Right ventricle myocardium inferior (tissue), 1 donor: ENCODE measurements at places on chromosomes 3 and 15. TPM values are rescaled to one million over a fixed set of nuclear protein-coding genes. Genes with fewer than 3 reads are reported as not detected.

- DNase-seq, result no peak
These were observed 610.0 kb downstream of the FOXP1 start for GRCh38 chr3:70973558-70973957.

- no peak for DNase-seq
These were observed 152.3 kb upstream of the LRRN1 start for GRCh38 chr3:3646934-3647333.

- DNase-seq, result no peak
These were observed 29.1 kb downstream of the GRM2 start for GRCh38 chr3:51735950-51736349.

- DNase-seq, result no peak
These were observed 54.5 kb downstream of the CCDC33 start for GRCh38 chr15:74290645-74291044.

- DNase-seq, result no peak
These were observed 38.1 kb upstream of the NECTIN3 start for GRCh38 chr3:111033470-111034050.

- DNase-seq, result no peak
These were observed 992 bp downstream of the RHOV start for GRCh38 chr15:40872791-40873693.

- DNase-seq, result peak; percentile 15
These were observed 60.8 kb downstream of the ADCY5 start for GRCh38 chr3:123388042-123388441.

DNA sequence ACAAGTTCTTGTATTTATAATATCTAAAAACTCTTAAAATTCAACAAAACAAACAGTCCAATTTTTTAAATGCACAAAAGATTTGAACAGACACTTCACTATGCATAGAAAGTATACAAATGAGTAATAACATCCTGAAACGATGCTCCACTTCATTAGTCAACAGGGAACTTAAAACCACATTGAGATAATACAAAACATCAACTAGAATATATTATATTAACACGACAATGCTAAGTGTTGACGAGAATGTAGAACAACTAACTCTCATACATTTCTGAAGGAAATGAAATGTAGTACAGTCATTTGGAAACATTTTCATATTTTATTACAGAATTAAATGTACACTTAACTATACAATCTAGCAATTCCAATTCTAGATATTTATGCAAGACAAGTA, 93.4 kb downstream of the IGSF11 start:
- no peak for DNase-seq

- DNase-seq, result no peak
These were observed 3.3 kb downstream of the NDUFAF3 start for GRCh38 chr3:49025005-49025792.

DNA sequence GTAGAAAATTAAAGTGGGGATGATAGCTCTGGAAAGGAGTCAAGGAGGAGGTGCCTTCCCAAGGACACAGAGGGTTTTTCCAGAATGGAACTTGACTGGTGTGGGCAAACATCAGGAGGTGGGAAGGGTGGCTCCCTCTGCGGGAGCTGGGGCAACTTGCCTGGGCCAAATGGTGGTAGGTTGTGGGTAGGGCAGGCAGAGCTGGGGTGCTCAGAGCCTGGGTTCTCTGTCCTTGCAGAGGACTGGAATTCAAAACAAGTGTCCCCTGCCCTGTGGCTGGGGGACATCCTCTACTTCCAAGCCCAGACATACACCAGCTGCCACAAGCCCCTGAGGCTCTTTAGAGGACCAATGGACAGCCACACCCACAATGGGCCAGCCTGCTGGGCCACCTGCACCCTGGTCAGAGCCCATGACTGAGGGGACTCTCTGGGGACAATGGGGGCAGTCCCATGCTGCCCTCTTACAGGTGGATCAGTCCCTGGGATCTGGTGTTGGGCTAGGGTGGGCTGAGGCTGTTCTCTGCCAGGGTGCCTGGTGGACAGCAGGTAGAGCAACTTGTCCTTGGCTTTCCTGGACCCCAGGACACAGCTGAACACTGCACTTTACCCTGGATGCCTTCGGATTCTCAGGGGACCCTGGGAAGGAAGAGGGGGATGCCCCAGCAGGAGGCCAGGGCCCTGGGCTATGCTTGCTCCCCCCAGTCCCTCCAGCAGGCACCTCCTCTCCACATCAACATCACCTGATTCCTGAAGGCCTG, 38.6 kb upstream of the CSPG4 start:
- no peak for DNase-seq

The PLXND1 gene
- 66.3 TPM for total RNA-seq

The CCR3 gene
- not detected for total RNA-seq

The ALPK3 gene
- 132 TPM for total RNA-seq
